ENCODE measurements at places on chromosomes 1 and 21. TPM values are rescaled to one million over a fixed set of nuclear protein-coding genes. Genes with fewer than 3 reads are reported as not detected.

C1orf167 gene
- 0.36 TPM for total RNA-seq

LAMC1 gene
- total RNA-seq, result 453 TPM

LCE1D gene
- not detected for total RNA-seq

GPN2 gene
- total RNA-seq, result 21.7 TPM

LORICRIN gene
- total RNA-seq, result not detected

TMCC2 gene
- total RNA-seq, result 5.5 TPM

ETNK2 gene
- total RNA-seq, result 10.2 TPM

FMOD gene
- 0.85 TPM for total RNA-seq

NBPF4 gene
- not detected for total RNA-seq

CFAP45 gene
- 0.73 TPM for total RNA-seq

OR14K1 gene
- not detected for total RNA-seq

MAP3K21 gene
- 0.17 TPM for total RNA-seq

GPR52 gene
- 1.0 TPM for total RNA-seq

RNF19B gene
- 17.4 TPM for total RNA-seq

PLEKHA6 gene
- 1.4 TPM for total RNA-seq

CLCNKA gene
- 0.12 TPM for total RNA-seq

CR2 gene
- not detected for total RNA-seq

RAP1GAP gene
- total RNA-seq, result 1.8 TPM

TIE1 gene
- not detected for total RNA-seq

VASH2 gene
- 2.8 TPM for total RNA-seq

OR6Y1 gene
- not detected for total RNA-seq

CFAP57 gene
- 0.15 TPM for total RNA-seq

SMCP gene
- not detected for total RNA-seq

MAGI3 gene
- total RNA-seq, result 8.8 TPM

BLZF1 gene
- 26.4 TPM for total RNA-seq

NUF2 gene
- 3.3 TPM for total RNA-seq

HCRTR1 gene
- total RNA-seq, result 0.21 TPM

PTAFR gene
- not detected for total RNA-seq

KCNJ9 gene
- total RNA-seq, result not detected

TMEM240 gene
- 3.6 TPM for total RNA-seq

GJA9 gene
- total RNA-seq, result not detected

CHRM3 gene
- total RNA-seq, result 0.29 TPM

KISS1 gene
- 0.95 TPM for total RNA-seq

TTC22 gene
- total RNA-seq, result not detected

HSD3B1 gene
- not detected for total RNA-seq

TNFRSF1B gene
- total RNA-seq, result not detected

CFHR4 gene
- not detected for total RNA-seq

OPTC gene
- total RNA-seq, result not detected

MIB2 gene
- total RNA-seq, result 86.7 TPM

CELA3A gene
- total RNA-seq, result not detected
